ENCODE measurements at places on chromosomes 1 and 21. TPM values are rescaled to one million over a fixed set of nuclear protein-coding genes. Genes with fewer than 3 reads are reported as not detected.

DNA sequence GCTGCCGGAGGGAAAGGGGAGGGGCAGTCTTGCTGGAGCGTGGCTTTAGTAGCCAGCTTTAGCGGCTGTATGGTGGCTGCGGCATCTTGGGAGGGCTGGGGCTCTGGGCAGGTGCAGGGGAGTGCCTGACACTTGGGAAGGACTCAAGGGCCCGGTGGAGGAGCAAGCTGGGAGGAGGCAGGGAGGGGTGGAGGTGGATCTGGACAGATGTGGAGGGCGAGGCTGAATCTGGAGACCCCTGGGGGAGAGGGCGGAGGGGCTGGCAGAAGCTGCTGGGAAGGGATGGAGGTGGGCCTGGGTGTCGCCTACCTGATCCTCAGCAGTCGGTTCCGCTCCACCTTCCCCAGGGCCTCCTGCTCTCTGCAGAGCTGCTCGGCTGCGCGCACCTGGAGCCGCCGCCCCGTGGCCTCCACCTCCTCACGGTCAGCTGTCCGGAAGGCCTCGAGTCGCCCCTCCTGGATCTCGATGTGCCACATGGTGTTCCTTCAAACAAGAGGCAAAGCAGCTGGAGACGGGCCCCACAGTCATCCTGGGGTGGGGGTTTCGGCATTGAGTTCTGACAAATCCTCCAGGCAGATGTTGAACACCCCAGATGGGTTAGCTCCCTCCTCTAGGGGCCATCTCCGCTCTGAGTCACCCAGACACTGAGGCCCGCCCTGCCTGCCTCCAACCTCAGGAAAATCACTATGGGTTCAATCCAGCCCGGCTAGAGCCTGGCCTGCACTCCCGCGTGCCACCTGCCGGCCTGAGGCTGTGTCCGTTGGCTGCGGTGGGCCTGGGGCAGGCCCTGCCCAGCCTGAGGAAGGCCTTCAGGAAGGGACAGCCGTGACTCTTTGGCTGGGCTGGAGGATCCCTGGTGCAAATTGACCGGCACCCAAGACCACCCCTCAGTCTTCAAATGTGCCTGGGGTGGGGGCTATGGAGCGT lies 29.6 kb downstream of the CFAP74 start:
- DNase-seq: no peak

DNA sequence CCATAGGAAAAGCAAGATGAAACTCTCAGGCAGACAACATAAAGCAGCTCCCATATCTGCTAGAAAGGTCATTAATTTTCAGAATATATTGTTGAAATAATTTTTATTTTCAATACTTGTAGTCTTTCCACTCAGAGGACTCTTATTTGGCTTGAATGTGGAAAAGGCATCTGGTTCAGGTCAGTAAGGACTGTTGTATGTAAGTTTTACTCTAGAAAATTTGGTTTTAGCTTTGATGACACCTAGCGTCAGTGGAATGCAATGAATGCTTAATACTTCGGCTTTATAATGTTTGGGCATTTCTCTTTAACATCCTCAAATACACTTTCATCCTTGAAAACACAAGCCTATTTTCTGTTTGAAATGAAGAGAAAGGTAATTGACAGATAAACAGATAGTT lies 63.3 kb downstream of the LRRC40 start:
- DNase-seq: no peak

PACC1 gene
- total RNA-seq: 18.3 TPM

DNA sequence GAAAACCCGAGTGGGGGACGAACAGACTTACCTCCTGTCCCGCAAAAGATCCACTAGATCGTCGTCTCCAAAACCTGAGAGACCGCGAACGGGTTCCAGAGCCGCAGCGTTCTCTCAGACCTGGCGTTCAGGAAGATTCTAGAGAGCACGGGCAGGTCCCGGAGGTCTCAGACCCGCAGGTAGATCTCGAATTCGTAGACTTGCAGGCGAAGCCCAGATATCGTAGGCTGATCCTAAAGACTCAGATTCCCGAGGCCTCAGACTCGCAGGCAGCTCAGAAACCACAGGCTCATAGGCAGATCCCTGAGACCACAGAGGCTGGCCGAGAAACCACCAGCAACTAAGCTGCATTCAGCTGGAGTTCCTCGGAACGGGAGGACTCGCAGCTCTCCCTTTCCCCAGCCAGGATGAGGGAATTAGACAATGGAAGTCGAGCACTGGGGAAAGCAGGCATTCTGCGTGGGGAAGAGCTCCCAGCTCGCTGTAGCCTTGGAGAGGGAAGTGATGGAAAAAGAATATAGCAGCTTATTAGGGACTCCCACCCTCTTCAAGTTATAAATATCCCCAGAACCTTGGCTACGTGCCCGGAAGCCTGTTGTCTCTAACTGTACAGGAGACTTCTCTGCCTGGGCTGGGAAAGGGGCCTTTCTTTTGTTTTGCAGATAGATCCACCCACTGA lies at the start of gene ZNF436:
TSS of gene ZNF436 (minus strand) at position 502 of the 679 bp plus-strand sequence. CDS start 1,831 bp downstream, outside the sequence.
- peak; percentile 67 for DNase-seq

LGR6 gene
- total RNA-seq: not detected

- no peak for DNase-seq
Measured at GRCh38 chr1:222106377-222106776, 364.5 kb upstream of the DUSP10 start.

DNA sequence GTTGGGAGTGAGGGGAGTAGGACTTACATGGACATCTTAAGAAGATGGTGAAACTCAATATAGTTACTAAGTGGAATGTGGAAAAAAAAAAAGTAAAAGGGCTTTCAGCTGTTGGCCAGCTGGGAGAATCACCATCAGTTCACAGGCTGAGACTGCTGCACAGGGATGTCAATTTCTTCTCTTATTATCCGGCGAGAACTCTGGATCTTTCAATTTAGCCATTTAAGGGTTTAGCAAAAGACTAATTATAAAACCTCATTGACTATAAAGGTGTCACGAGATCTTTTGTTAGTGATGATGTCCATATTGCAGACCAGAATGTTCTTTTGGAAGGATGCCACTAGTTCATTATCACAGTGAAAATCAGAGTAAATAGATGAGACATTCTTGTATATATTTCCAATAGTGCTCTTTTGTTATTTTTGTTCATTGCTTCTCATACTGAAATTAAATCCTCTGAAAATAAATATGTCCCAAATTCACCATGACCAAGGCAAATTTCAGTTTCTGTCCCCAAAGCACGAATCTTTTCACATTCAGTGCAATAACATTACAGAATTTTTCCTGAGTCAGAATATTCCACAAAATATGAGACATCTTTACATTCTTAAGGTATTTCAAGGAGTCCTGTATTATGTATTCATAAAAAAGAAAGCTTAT lies 266.1 kb downstream of the DNM3 start:
- DNase-seq: no peak

GRCh38 chr1:171984850-171985485 lies 143.7 kb downstream of the DNM3 start:
- DNase-seq: no peak

DNA sequence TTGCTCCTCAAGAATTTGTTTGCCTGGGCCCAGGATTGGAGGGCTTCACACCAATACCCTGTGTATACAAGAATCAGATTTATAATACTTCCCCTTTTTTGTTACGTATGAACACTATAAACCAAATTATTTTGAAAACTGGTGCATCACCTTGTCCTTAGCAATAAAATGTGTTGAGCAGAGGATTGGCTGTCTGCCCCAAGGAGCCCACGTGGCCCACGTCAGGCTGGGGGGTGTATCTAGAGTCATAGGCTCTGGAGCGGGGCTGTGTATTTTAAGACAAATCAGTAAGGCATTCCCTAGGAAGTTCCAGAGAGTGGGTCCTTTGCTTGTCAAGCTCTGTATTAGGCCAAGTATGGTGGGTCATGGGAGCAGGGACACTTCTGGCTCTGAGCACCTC lies 2.0 kb upstream of the ST3GAL3 start:
- DNase-seq: no peak

DNA sequence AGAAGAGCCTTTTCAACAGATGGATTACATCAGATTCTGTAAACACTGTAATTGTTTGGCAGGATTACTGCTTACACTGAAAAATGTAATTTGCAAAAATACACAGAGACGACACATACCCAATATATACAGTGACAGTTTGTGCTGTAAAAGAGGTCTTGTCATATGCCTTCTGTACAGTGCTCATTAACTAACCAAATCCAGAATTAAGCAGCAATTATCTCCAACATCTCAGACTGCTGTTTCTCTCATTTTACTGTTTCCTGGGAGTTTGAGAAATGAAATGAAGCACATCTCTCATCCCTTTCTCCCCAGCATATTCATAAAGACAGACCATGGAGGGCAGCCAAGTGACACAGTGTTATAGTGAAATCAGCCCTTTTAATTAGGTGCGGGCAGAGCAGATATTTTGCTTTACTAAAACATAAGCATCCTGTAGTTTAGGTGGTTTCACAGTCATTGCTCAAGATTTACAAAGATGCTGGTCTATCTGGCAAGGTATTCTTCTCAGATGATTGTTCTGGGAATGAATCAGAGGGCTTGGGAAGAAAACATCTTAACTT lies 618.4 kb upstream of the USP24 start:
- no peak for DNase-seq

DNA sequence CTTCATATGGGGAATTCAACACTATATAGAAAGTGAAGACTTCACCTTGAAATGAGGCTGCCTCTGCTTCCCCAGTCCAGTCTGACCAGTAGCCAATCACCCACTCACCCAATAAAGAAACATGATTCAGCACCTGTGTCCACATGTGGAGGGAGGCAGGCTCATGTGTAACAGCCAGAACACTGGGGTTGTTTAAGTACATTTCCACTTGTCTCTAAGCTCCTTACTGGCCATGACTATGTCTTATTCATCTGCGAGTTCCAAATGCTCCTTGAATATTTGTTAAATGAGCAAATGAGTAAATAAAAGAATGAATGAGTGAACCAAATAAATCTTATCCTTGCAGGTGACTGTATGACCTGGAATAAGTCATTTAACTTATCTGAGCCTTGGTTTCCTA lies 100.1 kb downstream of the BRINP2 start:
- DNase-seq: no peak

RAVER2 gene
- total RNA-seq: 9.9 TPM

AKNAD1 gene
- total RNA-seq: not detected

DNA sequence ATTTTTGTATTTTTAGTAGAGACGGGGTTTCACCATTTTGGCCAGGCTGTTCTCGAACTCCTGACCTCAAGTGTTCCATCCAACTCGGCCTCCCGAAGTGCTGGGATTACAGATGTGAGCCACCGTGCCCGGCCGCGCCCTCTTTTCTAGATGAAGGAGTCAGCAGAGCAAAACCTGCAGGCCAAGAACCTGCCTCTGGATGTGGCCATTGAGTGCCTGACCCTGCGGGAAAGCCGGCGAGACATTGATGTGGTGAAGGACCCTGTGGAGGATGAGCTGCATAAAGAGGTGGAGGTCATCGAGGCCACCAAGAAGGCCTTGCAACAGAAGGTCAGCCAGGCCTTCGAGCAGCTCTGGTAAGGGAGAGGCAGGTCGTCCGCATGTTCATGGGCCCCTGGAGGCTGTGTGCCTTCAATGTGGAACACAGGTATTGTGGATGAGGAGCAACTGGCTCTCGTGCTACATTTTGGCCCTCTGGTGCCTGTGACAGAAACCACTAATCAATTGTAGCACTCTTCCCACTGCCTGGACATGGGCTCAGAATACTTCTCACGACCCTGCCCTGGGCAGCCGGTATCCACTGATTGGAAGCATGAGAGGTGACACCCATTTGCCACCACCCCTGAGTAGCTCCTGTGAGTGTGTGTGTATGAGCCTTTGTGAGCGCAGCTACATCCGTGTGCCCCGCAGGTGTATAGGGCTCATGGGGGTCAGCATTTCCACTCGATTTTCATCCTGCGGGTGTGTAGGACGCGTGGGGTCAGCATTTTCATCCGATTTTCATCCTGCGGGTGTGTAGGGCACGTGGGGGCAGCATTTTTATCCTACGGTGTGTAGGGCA lies 2.0 kb downstream of the TEKT2 start:
- no peak for DNase-seq

DNA sequence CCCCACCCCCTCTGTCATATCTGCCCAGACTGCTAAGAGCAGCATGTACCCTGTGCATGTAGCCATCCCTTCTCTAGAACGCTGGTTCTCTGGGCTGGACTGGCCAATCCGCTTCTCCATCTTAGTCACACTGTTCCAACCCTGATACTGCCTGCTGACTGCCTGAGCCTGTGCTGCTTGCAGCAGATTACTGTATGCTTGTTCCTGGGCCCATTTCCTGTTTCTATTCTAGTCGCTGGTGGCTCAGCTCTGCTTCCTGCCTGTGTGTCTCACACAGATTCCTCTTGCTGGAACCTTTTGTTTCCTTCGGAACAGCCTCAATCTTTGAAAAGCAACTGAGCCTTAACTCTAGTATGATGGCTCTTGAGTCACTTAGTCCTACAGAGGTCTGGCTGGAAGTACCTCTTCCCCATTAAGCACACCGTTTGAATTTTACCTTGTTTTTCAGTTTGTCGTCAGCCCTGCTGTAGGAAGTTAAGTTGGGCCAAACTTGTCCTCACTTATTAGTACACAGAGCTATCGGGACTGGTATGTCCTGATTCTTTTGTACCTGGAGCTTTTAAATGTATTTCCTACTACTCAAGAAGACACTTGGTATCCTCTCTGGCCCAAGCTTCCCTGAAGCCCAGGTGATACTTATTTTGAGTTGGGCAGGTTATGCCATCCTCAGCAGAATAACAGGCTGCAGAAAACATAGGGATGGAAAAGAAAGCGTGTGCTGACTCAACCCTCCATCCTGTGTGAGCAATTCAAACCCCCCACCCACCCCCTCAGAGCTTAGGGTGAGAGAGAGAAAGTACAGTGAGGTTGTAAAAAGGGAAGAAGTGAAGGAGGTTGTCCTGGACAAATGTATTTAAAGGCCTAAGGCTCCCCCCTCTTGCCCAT lies 43.4 kb upstream of the PIGV start:
- peak; percentile 94 for DNase-seq

DNA sequence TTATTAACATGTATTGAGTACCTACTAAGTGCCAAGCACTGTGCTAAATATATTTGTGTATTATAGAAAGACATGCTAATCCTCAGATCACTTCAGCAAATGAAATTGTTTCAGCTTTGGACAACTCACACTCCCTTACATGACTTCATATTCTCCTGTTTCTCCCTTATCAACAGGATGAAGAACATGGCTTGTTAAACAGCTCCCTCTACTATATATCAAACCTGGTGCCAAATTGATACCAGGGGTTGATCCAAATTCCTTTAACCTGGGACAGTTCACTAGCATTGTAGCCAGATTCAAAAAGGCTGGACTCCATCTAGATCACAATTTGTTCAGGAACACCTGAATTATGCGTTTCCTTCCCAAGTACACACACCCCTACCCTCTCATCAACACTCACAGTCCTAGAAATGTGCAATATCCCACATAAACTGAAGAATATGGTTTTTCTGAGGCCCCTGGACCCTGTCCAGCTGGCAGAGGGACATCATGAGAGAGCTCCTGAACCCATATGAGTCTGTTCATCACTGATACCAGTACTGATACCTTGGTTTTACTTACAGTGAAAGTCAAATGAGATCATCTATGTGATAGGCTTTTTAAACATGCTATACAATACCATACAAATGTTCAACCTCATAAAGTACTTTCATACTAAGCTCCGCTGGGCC lies 47.0 kb upstream of the PALMD start:
- DNase-seq: no peak

AK5 gene
- total RNA-seq: 2.5 TPM

KRTAP10-8 gene
- not detected for total RNA-seq

FHAD1 gene
- 0.20 TPM for total RNA-seq

GRCh38 chr1:223230161-223230881 lies 87.3 kb upstream of the TLR5 start:
- DNase-seq: no peak
